ENCODE measurements at places on chromosomes 3 and 15.

DNA sequence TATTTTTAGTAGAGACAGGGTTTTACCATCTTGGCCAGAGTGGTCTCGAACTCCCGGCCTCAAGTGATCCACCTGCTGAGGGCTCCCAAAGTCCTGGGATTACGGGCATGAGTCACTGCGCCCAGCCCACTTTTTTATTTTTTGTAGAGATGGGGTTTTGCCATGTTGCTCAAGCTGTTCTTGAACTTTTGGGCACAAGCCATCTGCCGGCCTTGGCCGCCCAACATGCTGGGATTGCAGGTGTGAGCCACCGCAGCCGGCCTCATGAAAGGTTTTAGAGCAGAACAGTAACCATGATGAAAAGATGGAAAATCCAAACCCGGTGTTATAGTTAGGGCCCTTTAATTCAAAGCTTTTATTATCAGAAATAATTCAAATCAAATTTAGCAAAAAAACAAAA, 15.6 kb upstream of the MB21D2 start:
- no peak for DNase-seq

- DNase-seq: peak; percentile 61
These were observed 9.2 kb upstream of the DCUN1D1 start for GRCh38 chr3:182989566-182989965.

- no peak for DNase-seq
These were observed 166.6 kb downstream of the SATB1 start for GRCh38 chr3:18258492-18258891.

DNA sequence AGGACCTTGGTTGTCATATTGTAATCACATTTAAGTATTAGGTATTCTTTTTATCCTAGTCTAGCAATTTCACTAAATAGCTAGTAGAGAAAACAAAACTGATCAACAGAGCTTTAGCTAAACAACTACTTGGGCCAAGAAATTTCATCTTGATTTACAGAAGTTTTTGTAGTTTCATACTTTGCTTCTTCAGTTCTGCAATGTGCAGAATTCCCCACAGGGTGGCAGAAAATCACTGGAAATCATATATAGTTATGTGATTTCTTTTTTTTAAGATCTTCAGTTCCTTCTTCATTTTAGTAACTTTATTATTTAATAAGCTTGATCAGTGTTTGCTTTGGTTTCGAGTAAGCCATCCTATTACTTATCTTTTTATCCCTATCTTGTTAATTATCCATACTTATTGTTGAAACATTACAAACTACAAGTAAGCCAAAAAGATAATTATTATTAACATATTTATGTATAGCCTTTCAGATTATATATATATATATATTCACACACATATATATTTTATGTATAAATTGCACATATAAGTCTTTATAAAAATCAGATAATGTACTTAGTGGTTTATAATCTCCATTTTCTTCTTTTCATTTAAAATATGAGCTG, 2.2 kb upstream of the BNIP2 start:
- DNase-seq: peak; percentile 61

GRCh38 chr3:188037195-188037718, 116.7 kb upstream of the LPP start:
- peak; percentile 65 for DNase-seq

DNA sequence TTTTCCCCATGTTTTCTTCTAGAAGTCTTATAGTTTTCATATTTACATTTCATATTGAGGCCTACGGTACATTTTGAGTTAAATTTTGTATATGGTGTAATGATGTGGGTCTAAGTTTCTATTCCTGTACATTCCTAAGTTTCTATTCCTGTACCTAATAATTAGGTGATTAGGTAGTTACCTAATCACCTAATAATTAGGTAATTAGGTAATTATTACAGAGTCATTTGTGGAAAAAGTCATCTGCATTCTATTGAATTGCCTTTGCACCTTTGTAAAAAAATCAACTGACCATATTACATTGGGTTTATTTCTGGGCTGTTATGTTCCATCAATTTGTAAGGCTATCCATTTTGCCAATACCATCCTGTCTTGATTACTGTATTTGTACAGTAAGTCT, 37.1 kb downstream of the MAP4 start:
- DNase-seq: no peak

GRCh38 chr15:101570241-101570640, 80.7 kb upstream of the PCSK6 start:
- DNase-seq: peak; percentile 76

DNA sequence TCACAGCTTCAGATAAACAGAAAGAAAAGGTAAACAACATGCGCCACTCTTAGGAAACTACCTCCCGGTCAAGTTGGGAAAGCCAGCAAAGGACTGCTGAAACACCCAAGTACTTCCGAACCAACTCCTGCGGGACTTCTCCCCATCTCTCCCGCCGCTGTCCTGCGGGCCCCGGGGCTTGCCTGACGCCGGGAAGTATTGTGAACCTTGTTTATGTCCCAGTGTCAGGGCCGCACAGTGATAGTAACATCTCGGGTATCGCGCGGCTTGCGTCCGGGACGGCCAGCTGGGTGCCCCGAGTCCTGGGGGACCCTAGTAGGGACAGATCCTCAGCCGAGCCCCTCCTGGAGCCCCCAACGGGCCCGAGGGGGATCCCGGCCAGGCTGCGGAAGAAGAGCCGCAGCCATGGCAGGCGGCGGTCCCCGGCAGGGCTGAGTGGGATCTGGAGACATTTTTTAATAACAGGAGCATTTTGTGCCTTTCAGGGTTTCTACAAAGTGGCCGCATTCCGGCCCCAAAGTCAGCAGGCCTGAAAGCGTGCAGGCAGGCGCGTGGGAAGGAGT, 756 bp downstream of the CLPX start:
- peak; percentile 39 for DNase-seq

DNA sequence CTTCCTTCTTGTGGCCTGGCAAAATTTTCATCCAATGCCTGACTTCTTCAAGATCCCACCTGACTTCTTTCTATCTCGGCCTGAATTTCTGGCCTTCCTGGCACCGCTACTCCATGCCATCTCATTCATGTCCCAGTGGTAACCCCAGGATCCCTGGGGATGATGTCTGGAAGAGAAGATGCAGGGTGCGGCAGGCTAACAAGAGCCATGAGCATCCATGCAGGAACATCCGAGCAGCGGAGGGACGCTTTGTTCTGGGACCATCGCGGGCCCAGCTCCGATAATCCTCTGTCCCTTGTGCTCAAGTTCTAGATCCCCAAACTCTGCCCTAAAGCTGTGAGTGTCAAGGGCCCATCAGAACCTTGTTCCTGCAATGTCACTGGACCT, 10.9 kb downstream of the MYL3 start:
- no peak for DNase-seq

- no peak for DNase-seq
These were observed 8.6 kb downstream of the NT5DC2 start for GRCh38 chr3:52524752-52525679.

GRCh38 chr15:85615930-85616329, 178.8 kb downstream of the KLHL25 start:
- DNase-seq: peak; percentile 38

DNA sequence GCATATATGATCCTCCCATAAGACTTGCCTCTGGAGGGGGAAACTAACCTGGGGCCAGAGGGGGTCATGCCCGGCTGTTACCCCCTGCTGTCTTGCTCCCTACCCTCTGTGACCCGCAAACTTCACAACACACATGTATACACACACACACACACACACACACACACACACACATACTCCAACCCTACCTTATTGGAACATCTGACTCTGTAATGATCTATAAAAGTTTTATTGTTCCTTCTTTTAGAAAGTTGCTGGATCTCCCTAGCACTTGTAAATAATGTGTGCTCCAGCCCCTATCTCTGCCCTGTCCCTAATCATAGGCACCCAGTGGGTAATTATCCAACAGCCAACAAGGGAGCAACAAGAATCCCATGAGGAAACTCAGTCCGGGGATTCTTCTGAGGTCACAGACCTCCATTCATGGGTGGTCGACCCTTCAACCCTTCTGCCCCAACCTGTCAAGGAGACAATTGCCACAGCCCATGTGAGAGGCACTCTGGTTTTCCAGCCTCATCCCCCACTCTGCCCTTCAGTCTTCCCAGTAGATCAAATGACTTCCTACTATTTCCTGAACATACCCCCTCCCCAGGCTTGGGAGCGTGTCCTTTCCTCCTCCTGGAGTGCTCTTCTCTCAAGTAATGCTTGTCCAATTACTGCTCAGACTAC, 14.0 kb upstream of the TPM1 start:
- no peak for DNase-seq

- DNase-seq: no peak
These were observed 1.9 kb downstream of the MORC1 start for GRCh38 chr3:109116031-109116430.

Data from PC-3 (cell line).